Fibroblast of lung (primary cell): ENCODE measurements at places on chromosomes 12 and 14.

DNA sequence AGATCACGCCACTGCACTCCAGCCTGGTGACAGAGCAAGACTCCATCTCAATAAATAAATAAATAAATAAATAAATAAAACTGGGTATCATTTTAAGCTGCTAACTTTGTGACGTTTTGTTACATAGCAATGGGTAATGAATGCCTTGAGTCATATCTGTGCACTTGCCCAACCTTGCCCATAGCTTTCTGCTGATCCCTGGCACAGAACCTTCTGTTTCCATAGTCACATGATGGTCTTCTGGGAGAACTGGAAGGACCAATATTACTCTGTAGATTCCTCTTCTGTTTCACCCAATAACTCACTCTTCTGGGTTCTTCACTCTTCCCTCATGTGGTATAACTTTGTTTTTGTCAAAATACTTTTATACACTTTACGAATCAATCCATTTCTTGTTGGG is 140.8 kb downstream of the SCARB1 start:
- no peak for DNase-seq

DNA sequence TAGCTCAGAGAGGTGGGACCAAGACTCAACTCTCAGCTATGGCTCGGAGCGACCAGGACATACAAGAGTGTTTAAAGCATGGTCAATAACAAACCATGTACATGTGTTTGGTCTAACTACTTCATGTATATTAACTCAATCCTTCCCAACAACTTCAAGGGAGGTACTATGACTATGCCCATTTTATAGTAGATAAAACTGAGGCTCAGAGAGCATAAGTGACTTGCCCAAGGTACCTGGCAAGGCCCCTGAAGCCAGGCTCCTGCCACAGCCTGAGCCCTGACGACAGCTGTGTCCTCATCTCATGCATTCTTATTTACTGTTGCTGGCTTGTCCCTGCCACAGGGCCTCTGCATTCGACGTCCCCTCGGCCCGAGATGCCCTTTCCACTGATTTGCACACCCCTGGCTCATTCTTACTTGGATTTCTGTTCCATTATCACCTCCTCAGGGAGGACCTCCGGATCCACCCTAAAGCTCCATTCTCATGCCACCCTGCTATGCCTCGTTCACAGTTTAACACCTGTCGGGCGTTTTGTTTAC is 2.6 kb downstream of the TESC start:
- DNase-seq, result no peak

- DNase-seq, result peak; percentile 63
Observed at GRCh38 chr12:71472441-71472911, 32.9 kb downstream of the LGR5 start.

GRCh38 chr12:101889211-101889752 is 11.9 kb downstream of the DRAM1 start:
- DNase-seq, result no peak

DNA sequence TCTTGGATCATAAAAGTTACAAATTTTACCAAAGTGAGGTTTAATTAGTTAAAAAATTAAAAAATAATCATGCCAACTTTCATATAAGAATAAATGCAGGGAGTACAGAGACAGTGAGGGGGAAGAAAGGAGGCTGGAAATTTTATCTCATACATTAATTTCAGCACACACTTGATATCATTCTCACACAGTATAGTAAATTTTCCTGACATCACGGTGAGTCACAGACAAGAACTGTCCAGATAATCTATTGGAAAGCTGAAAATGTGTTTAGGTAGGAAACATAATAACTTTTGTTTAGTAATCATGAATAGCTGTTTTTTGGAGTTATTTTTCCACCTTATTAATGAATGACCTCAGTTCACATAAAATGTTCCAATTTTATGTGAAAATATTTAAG is 1204.8 kb downstream of the GALC start:
- peak; percentile 14 for DNase-seq

DNA sequence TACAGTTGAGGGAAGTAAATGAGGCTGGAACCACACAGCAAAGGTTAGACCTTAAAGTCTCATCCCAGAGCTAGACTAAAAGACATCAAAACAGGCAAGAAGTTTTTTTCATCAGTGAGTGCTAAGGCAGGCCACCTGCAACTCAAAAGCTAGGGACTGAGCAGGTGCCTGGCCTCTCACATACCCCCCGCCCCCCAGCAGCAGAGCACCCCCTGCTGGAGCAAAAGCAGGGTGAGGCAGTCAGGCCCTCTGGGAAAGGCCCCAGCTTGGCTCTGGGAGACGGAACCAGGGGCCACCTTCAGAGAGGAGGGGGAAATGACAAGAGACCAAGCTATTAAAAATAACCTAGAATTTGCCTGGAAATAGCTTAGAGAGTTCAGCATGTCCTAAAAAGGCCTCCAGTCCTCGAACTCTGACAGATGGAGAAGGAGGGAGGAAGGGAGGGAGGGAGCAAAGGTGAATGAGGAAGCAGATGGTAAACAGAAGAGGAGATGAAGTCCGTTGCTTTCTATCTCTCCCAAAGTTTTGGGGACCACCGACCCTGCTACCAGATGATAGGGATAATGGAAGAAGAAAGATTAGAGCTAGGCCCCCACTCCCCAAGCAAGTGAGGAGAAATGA is 1.8 kb downstream of the ITGA7 start:
- DNase-seq, result no peak

- DNase-seq, result peak; percentile 29
Observed at GRCh38 chr12:122004633-122005071, 17.0 kb upstream of the BCL7A start.

GRCh38 chr12:103415681-103416080 is 80.1 kb downstream of the C12orf42 start:
- DNase-seq, result no peak

DNA sequence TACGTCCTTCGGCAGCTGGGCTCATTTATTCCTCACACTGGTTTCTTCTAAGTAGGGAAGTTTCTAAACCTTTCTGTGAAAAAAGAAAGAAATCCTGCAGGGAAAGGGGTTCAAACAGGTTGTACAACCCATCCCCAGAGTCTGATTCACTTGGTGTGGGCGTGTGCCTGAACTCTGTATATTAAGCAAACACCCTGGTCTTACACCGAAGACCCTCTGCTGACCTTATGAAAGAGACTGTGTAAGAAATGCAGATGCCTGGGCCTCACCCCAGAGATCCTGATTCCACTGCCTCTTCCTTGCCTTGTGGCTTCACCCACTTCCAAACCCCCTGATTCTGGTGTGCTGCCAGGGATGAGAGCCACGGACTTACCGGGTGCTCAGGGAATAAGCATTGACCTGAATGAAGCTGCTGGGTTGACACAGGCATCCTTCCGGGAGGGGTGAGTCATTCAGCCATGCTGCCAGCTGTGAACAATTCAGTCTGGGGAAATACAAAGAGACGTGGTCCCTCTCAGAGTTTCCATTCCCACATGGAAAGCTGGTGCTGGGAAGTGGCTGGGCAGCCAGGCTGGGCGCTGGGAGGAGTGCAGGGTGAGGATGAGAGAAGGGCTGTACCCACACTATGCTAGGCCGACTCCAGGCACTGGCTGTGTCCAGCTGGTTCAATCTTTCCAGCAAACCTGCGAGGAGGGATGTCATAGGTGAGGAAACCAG is 26.5 kb upstream of the ACTN1 start:
- peak; percentile 98 for DNase-seq

DNA sequence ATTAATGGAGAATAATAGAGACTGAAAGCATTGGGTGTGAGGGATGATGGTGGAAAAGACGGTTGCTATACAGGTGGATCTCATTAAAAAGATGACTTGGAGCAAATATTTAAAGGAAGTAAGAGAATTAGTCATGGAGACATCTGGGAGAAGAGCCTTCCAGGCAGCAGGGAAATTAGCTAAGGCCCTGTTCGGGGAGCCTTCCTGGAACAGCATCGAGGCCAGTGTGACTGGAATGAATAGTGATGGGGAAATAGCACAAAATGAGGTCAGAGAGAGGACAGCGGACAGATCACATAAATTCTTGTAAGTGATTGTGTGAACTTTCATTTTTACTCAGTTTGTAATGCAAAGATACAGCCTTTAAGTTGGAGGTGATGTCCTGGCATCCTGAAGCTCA is 842.3 kb downstream of the SLC6A15 start:
- peak; percentile 51 for DNase-seq

DNA sequence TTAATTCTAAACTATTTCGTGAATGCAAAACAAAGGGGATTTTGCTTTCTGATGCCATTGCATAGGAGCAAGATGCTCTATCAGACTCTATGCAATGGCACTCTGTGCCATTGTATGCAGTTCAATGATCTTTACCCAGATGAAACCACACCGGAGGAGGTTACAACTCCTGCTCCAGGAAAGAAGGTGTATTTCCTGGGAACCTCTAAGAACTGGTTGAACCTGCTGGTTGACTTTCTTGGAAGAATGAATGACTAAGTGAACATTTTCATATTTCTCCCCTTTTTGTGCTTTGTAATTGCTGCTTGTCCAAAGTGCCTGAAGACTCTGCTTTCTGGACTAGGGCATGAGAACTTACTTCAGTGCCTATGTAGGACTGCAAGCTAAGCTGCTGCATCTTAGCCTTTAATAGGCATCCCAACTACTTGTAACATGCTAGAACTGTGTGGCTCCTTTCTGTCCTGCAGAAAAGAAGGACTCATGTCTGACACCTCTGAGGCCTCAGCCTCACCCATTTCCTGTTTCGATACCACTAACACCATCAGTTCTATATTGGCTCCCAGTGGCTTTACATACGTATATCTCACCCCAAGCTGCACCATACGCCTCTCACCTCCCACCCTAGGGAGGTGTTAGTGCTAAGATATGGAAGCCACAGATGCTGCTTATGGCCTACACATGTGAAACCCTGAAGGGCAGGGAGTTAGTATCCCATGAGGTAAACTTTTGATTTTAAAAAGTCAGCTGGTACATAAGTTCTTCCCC is 193.5 kb upstream of the CNOT2 start:
- no peak for DNase-seq

- DNase-seq, result no peak
Observed at GRCh38 chr12:73612551-73612950, 925.1 kb upstream of the ATXN7L3B start.

DNA sequence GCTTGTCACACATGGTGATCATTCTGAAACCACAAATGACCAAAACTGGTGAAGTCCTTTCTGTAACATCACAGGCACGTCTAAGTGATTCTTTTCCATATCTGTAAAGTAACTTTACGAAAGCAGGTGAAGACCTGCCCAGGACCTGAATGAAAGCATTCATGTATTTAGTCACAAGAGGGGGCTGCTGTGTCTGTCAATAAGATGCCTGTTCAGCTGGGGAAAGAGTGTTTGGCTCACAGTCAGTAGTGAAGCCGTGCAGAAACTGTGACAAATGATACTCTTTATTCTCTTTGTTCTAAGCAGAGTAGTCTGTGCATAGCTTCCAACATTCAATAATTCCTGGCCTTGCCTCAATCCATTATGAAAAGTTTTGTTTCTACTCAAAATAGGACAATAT is 373.5 kb upstream of the OR4E1 start:
- no peak for DNase-seq

- no peak for DNase-seq
Observed at GRCh38 chr12:40752011-40752410, 59.8 kb downstream of the CNTN1 start.

GRCh38 chr12:107225635-107226034 is 132.3 kb upstream of the CRY1 start:
- peak; percentile 71 for DNase-seq

DNA sequence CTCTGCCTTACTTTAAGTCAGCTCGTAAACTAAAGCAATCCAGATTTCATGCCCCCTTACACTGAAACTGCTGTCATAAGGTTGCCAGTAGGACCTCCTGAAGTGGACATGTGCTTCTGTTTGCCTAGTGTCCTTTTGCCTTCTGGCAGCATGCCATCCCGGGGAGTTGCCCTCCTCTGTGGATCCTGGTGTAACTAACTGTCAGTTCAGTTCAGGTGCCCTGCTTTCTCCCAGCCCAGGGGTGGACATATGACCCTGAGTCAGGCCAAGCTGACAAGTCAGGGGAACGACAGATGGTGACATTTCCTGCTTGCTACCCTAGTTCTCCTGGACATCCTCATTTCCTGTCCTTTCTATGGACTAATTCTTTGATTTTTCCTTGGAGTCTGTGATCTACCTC is 25.6 kb downstream of the AKAP6 start:
- DNase-seq, result no peak

DNA sequence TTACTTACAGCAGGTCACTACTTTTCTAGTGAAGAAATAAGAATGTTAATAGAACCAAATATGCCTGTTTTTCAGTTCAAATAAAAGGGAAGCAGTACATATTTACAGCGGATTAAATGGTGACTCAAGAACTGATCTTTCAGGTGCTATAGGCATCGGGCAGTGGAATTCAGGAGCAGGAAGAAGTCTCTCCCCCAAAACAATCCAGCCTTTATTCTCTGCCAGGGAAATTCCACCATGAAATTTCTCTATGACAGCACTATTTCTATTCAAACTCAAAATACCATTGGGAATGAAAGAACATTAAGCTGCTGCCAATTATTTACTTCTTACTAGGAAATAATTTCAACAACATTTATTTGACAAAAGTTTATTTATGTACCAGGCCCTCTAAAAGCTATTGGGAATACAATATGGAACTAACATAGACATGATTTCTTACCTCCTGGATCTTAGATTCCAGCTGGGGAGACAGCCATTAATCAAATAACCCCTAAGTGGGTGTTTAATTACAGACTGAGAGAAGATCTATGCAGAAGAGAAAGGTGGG is 60.3 kb upstream of the KRR1 start:
- no peak for DNase-seq

- DNase-seq, result no peak
Observed at GRCh38 chr12:124648710-124649384, 81.4 kb upstream of the NCOR2 start.

- DNase-seq, result no peak
Observed at GRCh38 chr12:123070267-123071081, 80.4 kb downstream of the PITPNM2 start.

GRCh38 chr12:39920647-39921046 is 185.2 kb downstream of the SLC2A13 start:
- no peak for DNase-seq

DNA sequence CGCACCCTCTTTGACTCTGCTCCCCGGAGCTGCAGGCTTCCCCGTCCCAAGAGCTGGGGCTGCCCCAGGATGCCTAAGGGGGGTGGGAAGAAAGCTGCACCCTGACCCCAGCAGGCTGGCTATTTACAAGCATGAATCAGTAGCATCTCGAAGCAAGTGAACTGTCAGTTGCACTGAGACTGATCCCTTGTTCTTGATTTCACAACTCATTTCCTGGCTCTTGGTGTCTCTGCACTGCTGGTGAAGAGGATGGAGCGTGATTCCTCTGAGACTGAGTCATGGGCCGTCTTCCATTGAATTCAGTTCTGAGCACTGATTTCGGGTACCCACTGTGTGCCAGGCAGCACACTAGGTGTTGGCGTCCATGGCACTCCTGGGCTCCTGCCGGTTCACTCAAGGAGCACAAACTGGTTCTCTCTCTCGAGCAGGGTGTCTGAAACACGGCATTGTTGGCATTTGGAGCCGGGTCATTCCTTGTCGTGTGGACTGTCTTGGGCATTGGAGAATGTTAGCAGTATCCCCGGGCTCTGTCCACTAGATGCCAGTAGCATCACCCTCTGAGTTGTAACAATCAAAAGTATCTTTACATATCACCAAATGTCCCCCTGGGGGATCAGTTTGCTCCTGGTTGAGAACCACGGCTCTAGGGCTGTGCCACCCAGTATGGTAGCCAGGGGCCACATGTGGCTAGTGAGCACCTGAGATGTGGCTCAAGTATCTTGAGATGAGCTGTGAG is 86.9 kb downstream of the RIN3 start:
- peak; percentile 81 for DNase-seq

GRCh38 chr12:125259178-125259867 is 194.1 kb downstream of the AACS start:
- no peak for DNase-seq
